Neural crest cell (in vitro differentiated cells): ENCODE measurements at places on chromosomes 3 and 15. TPM values are rescaled to one million over a fixed set of nuclear protein-coding genes. Genes with fewer than 3 reads are reported as not detected.

The NUP210 gene
- total RNA-seq, result 59.4 and 59.5 TPM in 2 replicates

The KCNH8 gene
- 3.5 and 3.8 TPM in 2 replicates for total RNA-seq

The VGLL3 gene
- total RNA-seq, result 3.2 and 6.1 TPM in 2 replicates

The FBXW12 gene
- 0.44 and 0.68 TPM in 2 replicates for total RNA-seq

The DIS3L gene
- 56.3 and 57.8 TPM in 2 replicates for total RNA-seq

The GPR149 gene
- not detected in 2 replicates for total RNA-seq

The RARRES1 gene
- 1.4 and 2.5 TPM in 2 replicates for total RNA-seq

The IQCH gene
- total RNA-seq, result 2.5 and 2.8 TPM in 2 replicates

The PFKFB4 gene
- 19.2 and 20.4 TPM in 2 replicates for total RNA-seq

The SLC28A2 gene
- total RNA-seq, result not detected in 2 replicates

The RASGRF1 gene
- total RNA-seq, result 0.16 and 0.55 TPM in 2 replicates

DNA sequence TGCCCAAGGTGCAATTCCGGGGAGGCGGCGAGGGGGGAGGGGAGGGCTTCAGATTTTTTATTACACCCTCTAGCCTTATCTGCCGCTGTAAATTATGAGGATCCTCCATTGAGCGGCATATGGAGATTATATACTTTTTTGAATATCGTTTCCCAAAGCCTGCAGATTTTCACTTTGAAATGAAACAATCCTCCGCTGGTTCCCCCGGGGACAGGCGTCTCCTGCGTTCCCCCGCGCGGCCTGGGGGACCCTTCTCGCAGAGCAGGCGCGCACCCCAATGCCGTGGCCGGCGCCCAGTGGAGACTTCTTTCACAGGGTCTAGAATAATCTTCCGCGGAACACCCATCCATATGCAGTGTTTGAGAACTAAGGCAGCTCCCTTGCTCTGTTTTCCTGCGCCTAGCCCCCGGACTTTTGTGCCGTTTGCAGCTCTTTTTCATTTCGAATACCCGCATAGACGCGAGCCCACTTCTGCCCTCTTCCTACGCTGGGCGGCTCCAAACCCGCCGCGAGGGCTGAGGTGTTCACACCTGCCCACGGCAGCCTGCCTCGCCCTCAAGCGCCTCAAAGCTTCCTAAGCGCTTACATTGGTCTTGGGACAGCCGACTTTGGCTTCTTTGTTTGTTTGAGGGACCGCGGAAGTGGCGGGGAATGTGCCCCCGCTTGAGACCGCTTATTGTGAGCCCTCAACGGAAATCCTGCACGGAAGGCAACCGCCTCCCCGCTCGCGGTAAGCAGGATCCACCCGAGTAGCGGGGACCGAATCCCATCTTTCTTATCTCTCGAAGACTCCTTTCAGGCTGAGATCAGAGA is 7.5 kb downstream of the SOX14 start:
- peak; percentile 23 for DNase-seq

- no peak for DNase-seq
Measured at GRCh38 chr3:30170681-30171438, 435.5 kb upstream of the TGFBR2 start.

DNA sequence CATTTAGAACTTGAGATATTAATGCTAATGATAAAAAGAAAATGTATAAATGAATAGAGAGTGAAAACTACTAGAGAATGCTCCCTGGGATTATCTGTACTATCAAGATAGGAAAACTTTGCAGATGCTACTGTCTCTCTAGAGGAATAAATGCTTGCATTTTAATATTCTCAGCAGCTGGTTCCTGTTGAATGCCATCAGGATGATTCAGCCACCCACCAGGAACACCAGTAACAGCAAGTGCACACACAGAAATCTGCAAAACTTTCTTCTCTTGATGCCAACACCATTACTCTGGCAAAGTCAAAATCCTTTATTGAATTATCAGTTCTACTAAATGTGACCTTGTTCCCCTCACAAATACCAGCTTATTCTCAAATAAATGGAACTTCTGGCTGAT is 148.4 kb downstream of the TIGIT start:
- no peak for DNase-seq

GRCh38 chr3:72753495-72753894 is 94.8 kb downstream of the SHQ1 start:
- DNase-seq, result no peak

DNA sequence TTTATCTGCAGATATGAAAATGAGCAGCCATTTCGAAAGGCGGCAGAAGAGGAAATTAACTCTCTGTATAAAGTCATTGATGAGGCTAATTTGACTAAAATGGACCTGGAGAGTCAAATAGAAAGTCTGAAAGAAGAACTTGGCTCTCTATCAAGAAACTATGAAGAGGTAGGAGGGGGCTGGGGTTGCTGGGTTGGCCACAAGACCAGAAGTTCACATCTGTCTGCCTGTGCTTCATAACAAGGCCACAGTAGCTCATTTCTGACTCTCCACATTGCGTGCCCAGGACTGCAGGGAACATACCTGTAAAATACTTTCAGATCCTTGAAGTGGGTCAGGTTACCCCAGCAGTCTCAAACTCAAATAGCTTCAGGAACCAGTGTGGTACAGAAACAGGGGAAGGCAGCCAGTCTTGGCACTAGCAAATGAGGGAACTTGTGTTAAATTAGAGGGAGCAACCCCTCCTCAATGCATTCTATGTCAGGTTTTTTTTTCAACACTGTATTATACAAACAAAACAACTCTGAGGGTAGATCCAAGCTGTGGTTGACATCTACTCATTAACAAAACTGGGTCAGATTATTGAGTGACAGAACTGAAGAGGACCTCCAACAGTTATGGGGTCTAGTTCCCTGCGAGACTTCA is 48.7 kb downstream of the BFSP2 start:
- no peak for DNase-seq

GRCh38 chr15:91853948-91854638 is 585 bp downstream of the SLCO3A1 start:
- DNase-seq, result peak; percentile 35

- DNase-seq, result no peak
Measured at GRCh38 chr3:157465741-157466140, 29.1 kb downstream of the PTX3 start.

DNA sequence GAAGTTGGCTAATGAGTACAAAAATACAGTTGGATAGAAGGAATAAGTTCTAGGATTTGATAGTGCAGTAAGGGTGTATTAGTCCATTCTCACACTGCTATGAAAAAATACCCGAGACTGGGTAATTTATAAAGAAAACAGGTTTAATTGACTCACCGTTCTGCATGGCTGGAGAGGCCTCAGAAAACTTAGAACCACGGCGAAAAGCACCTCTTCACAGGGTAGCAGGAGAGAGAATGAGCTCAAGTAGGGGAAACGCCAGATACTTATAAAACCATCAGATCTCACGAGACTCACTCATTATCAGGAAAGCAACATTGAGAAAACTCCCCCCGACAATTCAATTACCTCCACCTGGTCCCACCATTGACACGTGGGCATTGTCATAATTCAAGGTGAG is 483.3 kb downstream of the TUSC7 start:
- DNase-seq, result no peak

- DNase-seq, result peak; percentile 11
Measured at GRCh38 chr3:61315871-61316270, 64.6 kb upstream of the FHIT start.

DNA sequence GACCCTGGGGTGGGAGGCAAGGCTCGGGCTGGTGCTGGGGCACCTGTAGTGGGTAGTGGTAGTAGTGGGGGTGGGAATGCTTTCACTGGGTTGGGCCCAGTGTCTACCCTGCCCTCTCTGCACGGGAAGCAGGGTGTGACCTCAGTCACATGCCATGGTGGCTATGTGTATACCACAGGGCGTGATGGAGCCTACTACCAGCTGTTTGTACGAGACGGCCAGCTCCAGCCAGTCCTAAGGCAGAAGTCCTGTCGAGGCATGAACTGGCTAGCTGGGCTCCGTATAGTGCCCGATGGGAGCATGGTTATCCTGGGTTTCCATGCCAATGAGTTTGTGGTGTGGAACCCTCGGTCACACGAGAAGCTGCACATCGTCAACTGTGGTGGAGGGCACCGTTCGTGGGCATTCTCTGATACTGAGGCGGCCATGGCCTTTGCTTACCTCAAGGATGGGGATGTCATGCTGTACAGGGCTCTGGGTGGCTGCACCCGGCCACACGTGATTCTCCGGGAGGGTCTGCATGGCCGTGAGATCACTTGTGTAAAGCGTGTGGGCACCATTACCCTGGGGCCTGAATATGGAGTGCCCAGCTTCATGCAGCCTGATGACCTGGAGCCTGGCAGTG is 5.2 kb downstream of the DALRD3 start:
- DNase-seq, result no peak

DNA sequence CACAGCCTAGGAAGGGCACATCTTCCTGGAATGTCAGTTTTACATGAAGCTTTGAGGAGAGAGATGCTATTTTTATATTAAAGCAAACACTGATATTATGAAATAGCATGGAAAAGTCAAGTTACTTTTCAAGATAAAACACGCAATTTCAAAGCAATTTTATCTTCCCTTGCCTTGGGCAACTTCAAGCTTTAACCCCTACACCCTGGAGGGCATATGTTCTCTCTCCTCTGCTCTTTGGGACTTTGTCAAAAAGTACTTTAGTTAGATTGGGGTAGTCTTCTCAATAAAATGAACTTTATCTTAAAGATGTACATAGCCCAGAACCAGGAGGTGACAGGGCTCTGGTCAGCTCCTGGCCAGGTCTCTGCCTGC is 86.9 kb upstream of the PLXNA1 start:
- DNase-seq, result no peak

GRCh38 chr3:111923806-111924205 is 55.0 kb upstream of the ABHD10 start:
- no peak for DNase-seq

DNA sequence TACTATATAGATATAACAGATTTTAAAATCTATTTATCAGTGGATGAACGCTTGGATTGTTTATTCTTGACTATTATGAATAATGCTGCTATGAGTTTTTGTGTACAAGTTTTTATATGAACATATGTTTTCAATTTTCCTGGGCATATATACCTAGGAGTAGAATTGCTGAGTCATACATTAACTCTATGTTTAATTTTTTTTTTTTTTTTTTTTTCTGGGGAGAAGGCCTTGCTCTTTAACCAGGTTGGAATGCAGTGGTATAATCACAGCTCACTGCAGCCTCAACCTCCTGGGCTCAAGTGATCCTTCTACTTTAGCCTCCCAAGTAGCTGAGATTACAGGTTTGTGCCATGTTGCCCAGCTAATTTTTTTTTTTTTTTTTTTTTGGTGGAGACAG is 9.1 kb downstream of the CIDEC start:
- DNase-seq, result no peak

GRCh38 chr3:25723802-25724201 is 59.1 kb upstream of the TOP2B start:
- no peak for DNase-seq

- no peak for DNase-seq
Measured at GRCh38 chr15:69794645-69795469, 302.9 kb downstream of the TLE3 start.

DNA sequence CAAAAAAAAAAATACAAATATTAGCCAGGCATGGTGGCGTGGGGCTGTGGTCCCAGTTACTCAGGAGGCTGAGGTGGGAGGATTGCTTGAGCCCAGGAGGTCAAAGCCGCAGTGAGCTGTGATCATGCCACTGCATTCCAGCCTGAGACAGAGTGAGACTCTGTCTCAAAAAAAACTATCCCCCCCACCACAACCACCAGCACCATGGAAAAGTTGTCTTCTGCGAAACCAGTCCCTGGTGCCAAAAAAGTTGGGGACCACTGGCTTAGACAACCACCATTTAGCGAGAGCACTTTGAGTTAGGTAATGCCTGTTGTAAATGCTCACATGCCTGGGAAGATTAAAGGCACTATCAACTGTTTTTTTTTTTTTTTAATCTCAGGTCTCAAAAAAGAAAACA is 15.4 kb downstream of the ARHGAP31 start:
- DNase-seq, result no peak

- no peak for DNase-seq
Measured at GRCh38 chr15:75353604-75354003, 6.8 kb downstream of the NEIL1 start.

- peak; percentile 90 for DNase-seq
Measured at GRCh38 chr3:128123538-128124368, at the start of gene RUVBL1. Gene RUVBL1, minus strand, starts transcription at chr3:128123812. Its CDS starts 88 bp downstream, at chr3:128123724.
